ENCODE measurements at places on chromosomes 5 and 9. TPM values are rescaled to one million over a fixed set of nuclear protein-coding genes. Genes with fewer than 3 reads are reported as not detected.
A peak's percentile ranks its signal among the peaks of the same experiment; 100 is the strongest.

PCDHGC4 gene
- 0.42 TPM for total RNA-seq

FOXD4L4 gene
- total RNA-seq = 0.90 TPM

ANXA2R gene
- total RNA-seq = 19.3 TPM

- H3K27ac ChIP-seq = no peak overlapping the region
- no peaks in the 10 kb centered on the region for H3K27me3 ChIP-seq
- no peaks in the 10 kb centered on the region for H3K4me1 ChIP-seq
- no peak overlapping the region for H3K4me3 ChIP-seq
- no peak for DNase-seq
These were observed 220.5 kb downstream of the GDNF start for GRCh38 chr5:37619353-37619752.

GRCh38 chr9:70413464-70413798 lies 1.0 kb downstream of the KLF9 start:
- peaks cover 43% of the 10 kb centered on the region for H3K4me1 ChIP-seq
- H3K36me3 ChIP-seq = no peaks in the 10 kb centered on the region
- peak overlapping the region; percentile 95 for H3K27ac ChIP-seq
- no peaks in the 10 kb centered on the region for H3K27me3 ChIP-seq

Data from B cell (primary cell).